ENCODE measurements at places on chromosomes 1 and 21.

DNA sequence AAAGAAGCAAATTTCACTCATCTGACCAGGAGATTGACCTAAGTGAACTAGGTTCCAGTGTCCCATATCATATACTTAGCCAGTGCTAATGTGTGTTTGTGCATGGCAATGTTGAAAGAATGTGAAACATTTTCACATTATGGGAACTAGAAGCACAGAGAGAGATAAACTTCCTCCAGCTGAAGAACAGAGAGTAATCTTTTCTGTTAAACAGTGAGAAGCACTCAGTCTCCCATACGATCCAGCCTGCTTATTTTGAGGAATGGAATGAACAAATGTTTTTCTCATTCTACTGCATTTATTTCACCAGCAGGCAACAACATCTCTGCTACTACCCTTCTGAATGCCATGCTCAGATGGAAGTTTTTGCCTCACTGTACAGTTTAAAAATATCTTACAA, 170.5 kb downstream of the TTLL7 start:
- no peak for DNase-seq

DNA sequence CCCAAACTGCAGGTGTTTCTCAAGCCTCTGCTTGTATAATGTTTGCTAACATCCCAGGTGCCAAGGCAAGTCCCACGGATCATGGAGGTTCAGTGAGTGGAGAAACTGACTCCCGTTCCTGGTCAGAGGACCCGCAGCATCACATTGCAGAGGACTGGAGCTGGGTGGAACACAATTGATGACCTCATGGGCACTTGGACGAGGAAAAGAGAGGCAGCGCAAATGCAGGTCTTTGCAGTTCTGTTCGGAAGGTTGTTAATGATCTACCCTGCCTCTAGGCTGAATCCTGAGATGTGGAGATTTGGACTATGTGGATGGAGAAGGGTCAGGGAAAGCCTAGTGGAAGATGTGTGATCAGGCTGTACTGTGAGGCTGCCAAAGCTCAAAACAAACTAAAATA, 192.9 kb downstream of the DUSP10 start:
- DNase-seq, result no peak

- DNase-seq, result peak; percentile 61
These were observed 34.0 kb downstream of the ST6GALNAC5 start for GRCh38 chr1:76901158-76901767.

DNA sequence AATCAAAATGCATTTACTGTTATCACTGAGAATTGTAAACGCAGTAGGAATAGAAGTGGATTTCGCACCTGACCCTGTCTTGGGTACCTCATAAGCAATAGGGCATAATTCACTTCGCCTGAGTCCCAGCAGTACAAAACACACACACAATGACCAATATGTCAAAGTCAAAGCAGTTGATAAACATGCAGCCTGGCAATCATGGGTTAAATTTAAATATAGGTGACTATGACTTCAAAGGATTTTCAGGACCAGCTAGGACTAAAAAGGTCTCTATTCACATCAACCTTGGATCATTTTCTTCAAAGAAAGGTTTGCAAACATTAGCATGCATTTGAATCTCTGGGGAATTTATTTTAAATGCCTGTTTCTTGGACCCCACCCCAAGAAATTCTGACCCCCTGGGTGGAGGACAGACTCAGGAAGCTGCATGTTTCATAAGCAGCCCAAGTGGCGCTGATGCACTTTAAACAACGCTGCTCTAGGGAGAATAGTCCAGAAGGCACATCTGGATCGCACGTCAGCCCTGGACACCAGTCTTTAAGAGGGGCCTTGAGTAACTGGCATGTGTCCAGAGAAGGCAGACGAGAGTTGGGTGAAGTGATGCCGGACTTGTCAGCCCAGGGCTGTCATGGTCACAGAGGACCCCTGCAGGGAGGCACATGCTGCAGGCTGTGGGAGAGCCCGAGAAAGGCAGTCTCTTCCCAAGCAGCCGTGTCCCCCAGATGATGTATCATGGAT, 55.7 kb upstream of the EFHD2 start:
- no peak for DNase-seq

- no peak for DNase-seq
These were observed at the start of gene TTLL10 for GRCh38 chr1:1173793-1174415. TTLL10 (plus strand) TSS chr1:1173880; CDS start chr1:1179216, 5,336 bp downstream.

GRCh38 chr1:40153073-40153770, 8.0 kb upstream of the RLF start:
- peak; percentile 38 for DNase-seq

DNA sequence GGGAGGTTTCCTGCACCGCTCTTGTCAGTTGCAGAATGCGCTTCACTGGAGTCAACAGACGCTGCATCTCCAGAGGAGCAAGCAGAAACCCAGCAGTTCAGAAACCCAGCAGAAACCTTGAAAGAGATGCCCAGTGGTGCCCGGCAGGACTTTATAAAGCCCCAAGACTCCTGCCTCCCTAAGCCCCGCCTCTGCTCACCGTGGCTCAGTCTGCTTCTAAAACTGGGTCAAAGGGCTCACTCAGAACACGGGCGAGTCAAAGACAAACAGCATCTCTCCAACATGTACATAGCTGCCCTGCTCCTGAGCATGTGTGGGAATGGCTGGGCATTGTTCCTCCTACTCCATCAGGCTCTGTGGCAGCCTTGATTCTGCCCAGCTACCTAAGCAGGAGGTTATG, at the start of gene HMGCS2:
Gene HMGCS2 (minus strand): TSS at position 128 of the 400 bp plus-strand sequence. CDS start 61 bp downstream, at position 67.
- DNase-seq, result no peak

DNA sequence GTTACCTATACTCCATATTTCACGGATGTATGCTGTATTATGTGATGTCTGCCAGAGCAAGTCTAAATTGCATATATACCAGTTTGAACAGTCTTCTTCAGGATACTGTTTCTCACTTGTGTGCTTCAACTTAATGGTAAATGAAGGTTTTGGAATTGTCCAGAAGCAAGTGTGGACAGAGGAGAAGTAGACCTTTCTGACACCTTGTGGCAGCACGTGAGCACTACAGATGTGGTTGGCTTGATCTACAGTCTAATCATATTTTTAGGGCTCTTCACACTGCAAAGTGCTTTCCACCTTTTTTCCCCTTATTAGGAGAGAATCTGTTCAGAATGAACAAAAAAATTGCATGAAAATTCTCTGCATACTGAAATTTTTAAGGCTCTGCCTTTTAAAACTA, 10.9 kb downstream of the MORC3 start:
- DNase-seq, result peak; percentile 9

GRCh38 chr1:9149837-9150581, 21.1 kb upstream of the GPR157 start:
- no peak for DNase-seq

- peak; percentile 23 for DNase-seq
These were observed 449.1 kb upstream of the KAZN start for GRCh38 chr1:14149431-14149830.

DNA sequence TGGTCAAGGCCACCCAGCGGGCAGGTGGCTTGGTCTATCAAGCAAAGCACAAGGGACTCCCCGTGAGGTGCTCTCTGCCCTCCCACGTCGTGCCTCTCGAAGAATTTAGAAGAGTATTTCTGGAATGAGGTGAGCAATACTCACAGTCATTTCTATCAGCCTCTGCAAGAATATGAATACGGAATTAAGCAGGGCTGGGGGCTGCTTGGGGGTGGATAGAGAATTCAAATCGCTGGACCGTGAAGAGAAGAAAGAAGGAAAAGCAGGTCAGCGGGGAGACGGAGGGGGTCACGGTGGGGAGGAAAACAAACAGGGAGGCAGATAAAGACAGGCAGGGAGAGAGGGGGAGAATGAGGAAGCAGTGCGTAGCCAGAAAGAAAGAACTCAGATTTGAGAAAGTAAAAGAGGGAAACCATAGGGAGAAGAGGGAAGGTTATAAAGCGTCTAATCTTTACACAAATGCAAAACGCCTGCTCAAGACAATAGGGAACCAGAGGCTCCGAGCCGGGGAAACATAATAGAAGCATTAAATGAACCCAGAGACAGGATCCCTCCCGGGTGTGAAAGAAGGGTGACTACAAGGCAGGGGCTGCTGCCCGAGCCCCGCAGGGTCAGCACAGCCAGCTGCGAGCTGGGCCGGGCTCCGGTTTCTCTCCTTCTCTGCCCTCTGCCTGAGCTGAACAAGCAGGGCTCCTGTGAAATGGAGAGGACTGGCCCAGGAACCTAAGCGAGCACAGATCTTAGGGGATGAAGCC, 2.1 kb upstream of the EDN2 start:
- DNase-seq, result peak; percentile 68

DNA sequence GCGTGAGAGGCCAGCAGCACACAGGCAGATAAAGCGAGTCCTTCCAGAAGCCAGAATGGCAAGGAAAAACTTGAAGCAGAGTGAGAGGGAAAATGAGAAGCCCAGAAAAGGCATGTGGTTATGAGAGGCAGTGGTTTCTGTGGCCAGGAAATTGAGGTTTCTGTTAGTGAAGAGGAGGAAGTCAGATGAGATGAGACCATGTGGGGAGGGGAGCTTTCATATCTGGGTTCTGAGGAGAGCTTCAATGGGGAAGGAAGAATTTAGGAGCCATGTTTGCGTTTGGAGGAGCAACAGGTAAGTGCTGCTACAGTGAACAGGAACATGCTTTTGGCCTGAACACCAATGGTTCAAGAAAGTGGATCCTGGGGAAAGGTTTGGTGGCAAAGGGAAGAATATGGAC, 6.1 kb upstream of the CD1A start:
- no peak for DNase-seq

GRCh38 chr1:31822766-31823165, 6.9 kb upstream of the SPOCD1 start:
- no peak for DNase-seq

DNA sequence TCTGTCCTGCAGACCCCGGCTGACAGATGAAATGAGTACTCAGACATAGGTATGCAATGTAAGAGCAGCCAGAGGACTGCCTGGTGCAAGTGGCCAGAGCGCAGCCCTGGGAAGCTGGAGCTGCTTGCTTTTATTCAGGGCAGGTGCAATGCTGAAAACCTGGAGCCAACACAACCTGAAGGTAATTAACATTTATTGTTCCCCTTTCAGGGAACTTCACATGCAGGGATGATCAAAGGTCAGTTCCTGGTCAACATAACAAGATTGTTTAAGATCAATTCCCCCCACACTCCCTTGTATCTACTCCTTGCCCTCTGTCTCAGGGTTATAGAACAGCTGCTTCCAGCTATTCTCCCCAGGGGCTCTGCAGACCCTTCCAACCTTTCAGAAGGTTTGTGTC, 48.7 kb upstream of the PRELP start:
- DNase-seq, result no peak

DNA sequence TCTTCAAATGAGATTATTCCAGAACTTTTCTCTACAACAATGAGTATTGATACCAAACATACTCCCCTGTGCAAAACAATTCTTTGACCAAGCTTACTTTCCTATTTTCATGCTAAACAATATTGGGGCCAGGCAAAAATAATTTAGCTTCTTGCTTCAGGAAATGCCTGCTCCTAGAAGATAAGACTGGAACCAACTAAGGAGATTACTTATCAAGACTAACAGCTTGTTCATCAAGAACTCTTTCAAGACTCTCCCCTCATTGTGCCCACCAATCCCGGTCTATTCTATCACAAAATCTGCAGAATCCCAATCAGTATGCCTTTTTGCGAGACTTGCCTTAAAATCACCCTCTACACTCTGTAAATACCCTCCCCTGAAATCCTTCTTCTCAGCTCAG, 536.6 kb downstream of the RWDD3 start:
- no peak for DNase-seq

DNA sequence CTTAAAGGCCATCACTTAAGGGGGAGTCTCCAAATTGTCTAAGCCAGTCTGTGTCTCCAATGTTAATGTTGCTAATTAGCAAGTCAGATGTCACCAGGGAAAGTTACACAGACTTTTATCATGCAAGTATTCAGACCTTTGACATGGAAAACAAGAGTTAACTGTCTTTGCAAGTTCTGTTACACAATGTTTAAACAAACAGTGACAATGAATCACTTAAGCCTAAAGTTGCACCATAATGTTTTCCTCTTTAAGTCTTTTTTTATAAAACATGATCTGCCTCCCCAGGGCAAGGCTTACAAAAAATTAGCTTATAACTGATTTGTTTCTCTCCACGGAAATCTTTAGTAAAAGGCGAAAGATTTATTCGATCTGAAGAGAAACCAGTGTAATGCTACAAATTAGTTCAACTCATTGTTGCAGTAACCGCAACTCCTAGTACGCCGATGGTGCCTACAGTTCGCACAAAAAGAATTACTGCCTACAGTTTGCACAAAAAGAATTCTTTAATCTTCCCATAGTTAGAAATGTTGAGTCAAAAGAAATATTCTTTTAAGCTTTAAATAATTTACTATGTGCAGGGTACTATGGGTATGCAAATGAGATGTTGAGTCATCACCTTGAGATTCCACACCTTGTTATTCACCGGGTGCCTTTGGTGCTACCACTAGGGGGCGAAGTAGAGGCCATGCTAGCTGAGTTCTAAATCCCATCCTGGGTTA, 45.3 kb downstream of the HHAT start:
- peak; percentile 80 for DNase-seq

Measured in urothelium cell line (cell line).